ENCODE measurements at places on chromosomes 4 and X.

DNA sequence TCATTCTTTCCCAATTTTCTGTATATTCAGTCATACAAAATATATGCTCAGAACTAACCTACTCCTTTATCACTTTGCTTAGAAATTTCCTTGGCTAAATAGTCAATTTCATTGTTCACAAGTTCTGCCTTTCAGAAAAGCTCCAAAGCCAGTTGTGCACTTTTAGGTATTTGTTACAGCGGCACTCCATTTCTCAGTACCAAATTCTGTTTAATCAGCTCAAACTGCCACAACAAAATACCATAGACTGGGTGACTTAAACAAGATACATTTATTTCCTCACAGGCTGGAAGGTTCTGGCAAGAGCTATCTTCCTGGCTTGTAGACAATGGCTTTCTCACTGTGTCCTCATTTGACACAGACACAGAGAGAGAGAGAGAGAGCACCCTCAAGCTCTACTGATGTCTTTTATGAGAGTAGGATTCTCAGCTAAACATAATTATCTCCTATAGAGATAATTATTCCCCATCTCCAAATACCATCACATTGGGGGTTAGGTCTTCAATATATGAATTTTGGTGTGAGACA is 188.8 kb upstream of the FSTL5 start:
- no peak for DNase-seq

- DNase-seq, result peak; percentile 18
These were observed 93.2 kb upstream of the MAPK10 start for GRCh38 chr4:86452924-86453531.

DNA sequence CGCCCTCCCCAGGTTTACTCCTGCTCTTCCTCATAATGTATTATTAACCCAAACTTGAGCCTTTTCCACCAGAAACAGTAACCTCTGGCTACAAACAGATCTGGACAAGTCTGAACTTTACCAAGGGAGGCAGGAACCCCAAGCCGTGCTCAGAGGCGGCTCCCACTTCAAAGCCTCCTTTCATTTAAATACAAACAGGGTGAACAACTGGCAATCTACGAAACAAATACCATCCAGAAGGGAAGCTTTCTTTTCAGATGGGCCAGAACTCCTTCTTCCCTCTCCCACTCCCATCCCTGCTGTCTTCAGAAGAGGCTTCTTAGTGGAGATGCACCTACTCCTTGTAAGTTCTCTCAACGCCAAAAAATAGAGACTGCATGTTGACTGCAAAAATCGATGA is 2.1 kb upstream of the GPC4 start:
- no peak for DNase-seq

GRCh38 chrX:15320297-15320696 is 4.9 kb upstream of the ASB11 start:
- no peak for DNase-seq

DNA sequence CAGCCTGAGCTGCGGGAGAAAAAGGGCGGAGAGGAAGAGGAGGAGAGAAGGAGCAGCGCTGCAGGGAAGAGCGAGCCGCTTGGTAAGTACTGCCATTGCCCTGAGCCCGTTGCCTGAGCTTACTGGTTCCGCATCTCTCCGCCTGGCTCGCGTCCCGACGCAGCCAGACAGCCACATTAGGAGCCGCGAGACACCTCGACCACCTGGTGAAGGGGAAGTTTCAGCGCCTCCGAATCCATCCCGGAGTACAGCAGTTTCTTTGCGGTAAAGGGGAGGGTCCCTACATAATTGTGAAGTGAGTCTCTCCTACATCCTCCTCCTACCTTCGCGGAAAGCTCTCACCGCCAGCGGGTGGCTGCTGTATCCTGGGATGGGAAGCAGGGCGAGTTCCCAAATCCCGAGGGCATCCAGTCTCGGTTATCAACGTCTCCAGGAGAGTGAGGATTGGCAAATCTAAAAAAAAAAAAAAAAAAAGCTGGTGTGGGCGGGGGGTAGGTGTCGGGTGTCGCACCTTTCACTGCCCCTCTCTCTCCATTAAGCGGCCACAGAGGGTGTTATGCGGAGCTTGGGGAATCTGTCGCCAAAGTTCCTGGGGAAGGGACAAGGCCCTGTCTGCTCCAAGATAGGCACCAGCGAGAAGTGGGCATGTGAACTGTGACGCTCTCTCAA is 7.9 kb downstream of the TBX22 start:
- no peak for DNase-seq

- DNase-seq, result no peak
These were observed 61.9 kb upstream of the DAPP1 start for GRCh38 chr4:99754756-99755155.

GRCh38 chrX:48720577-48721250 is 24.2 kb downstream of the SUV39H1 start:
- no peak for DNase-seq

DNA sequence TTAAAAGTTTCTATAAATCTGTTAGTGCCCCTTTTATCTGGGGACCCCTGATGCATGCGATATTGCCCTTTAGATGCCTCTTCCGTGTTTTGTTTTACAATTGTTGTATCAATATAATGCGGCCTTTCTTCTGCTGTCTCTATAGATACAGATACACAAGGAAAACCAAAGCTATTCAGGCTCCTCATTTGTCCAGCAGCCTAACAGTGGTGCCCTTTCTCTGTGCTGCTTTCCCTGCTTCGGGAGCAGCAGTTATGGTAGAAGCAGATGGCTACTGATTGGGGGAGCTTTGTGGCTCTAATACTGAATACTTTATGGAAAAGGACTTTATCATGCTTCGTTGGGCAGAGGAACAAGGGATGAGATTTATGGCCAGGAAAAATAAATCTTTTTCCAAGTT is 10.6 kb upstream of the PRDM8 start:
- no peak for DNase-seq

DNA sequence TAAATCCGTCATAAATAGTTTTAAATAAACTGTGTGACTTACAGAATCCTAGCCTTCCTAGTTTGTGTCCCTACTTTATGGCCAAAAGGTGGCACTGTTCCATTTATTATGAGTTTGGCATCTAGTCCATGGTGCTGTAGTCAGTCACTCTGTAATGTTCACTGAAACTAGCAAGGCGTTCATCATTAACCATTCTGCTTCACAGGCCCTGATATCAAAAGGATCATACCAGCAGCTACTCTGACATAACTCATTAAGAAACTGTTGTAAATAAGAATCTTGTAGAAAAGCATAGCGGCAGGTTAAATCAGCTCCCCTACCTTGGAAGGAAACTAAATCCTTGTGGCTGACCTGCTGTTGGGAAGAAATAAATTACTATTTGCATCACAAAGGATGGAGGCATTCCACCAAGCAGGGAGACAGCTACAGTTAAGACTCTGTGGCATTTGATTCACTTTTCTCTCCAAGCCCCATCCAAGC is 919.6 kb upstream of the DIAPH2 start:
- peak; percentile 15 for DNase-seq

DNA sequence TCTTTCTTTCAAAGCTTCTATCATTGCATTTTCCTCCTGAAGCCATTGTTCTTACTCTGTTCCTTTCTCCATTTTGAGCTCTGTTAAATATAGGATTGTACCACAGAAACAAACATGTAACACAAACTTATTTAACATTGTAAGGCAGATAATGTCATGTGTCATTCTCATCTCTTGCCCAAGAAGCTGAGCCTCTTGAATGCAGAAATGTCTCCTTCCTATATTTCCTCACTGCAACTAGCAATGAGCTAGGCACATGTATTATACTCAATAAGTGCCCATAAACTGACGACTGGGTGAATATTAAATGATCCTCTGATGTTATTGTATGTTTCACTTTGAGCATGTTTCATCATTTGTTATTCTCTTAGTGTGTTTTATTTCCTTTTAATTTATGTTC is 56.7 kb upstream of the SLC7A11 start:
- DNase-seq, result peak; percentile 31

- no peak for DNase-seq
These were observed 90.6 kb downstream of the TLL1 start for GRCh38 chr4:165963621-165964020.

All from suppressor macrophage (primary cell).